ENCODE measurements at places on chromosomes 6 and 20. TPM values are rescaled to one million over a fixed set of nuclear protein-coding genes. Genes with fewer than 3 reads are reported as not detected.

DNA sequence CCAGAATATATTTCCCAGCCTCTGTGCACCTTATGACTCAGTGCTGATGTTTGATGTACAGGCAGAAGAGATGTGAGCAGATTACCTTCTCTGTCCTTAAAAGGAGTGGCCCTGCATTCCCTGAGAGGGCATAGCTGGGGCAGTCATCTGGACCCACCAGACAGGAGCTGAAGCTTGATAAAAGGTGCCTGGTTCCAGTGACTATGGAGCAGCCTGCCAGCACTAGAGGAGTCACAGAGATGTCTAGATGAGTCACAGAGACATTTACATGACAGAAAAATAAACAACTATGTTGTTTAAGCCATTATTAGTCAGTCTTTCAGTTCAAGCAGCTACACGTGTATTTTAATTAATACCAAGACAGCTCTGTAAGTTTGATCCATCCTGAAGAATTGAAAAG is 237.1 kb upstream of the MOCS1 start:
- DNase-seq, result no peak

DNA sequence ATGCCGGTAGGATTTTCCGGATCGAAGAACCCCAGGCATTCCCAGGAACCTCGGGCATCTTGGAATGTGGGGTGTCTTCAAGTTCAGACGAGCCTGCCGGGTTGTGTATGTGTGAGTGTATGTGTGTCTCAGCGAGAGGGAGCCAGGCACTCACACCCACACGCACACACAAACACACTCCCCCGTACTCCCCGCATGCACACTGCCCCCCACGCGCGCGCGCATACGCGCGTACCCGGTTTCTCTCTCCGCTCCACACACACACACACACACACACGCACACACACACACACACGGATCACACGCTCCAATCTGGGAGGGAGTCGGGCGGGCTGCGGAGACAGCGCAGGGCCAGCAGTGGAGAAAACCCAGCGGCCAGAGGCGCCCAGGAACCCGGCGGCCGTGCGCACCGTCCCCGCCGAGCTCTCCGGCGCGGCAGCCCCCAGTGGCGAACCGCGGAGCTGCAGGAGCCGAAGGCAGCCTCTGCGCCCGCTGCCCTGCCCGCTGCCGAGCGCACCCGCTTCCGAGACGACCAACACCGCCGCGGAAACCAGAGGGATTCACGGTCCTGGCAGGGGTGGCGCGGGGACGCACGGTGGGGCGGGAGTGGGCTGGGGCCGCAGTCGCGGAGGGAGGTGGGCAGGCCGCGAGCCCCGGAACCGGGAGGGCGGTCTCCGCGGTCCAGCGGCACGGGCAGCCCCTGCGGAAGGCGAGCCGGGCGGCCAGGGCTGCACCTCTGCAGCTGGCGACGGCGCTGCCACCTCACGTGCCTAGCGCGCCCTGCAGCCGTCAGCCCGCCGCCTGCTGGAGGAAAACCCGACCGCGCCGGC is at the start of gene LRFN2:
Gene LRFN2 (minus strand): TSS at position 125 of the 830 bp plus-strand sequence.
- peak; percentile 53 for DNase-seq

DNA sequence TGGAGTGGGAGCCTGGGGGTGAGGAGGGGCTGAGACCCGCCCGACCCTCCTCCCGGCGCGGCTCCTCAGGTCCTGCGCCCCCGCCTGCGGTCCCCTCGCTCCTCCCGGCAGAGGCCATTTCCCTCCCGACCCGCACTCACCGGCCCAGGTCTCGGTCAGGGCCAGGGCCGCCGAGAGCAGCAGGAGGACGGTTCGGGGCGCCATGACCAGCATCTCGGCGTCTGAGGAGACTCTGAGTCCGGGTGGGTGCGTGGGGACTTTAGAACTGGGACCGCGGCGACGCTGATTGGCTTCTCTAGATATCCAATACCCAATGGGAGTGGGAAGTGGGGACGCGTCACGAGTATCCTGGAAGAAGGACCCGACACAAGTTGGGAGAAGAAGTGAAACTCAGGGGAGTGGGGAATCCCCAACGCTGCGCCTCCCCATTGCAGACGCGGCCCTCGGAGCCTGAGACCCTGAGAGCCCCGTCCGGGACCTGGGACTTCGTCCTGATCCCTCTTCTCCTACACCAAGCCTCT is at the start of gene HLA-B:
Gene HLA-B (minus strand): TSS at position 234 of the 521 bp plus-strand sequence. CDS start 21 bp downstream, at position 213.
- peak; percentile 87 for DNase-seq

DNA sequence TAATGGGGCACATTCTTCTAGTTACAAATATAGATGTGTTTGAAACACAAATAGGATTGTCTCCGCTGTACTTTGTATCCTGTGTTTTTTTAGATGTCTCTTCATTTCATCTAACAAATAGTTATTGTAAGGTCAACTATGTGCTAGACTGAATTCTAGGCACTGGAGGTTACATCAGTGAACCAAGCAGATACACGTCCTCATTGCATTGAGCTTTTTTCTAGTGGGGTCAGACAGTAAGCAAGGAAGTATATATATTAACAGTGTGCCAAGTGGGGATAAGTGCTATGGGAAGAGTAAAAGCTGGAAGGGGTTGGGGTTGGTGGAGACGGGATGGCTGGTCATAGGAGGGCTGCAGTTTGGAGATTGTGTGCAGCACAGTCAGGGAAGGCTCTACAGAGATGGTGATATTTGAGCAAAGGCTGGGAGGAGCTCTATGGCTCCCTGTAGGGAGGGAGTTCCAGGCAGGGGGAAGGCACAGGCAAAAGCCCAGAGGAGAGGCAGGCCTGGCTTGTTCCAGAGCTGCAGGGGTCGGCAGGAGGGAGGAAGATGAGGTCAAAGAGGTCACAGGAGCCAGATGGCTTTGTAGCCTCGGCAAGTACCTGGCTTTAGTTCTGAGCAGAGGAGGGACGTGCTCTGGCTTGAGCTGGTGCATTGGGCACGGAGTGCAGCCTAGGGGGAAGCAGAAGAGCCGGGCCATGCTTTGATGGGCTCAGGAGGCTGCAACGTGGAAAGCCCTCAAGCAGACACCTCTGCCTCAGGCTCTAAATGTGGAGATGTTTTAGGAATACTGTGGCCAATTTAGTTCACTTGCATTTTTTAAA is 152.3 kb downstream of the ZDHHC14 start:
- DNase-seq, result no peak

The DHX35 gene
- total RNA-seq, result 8.1 TPM
